DMS53 (cell line): ENCODE measurements at places on chromosomes 5 and 9.

- DNase-seq, result no peak
Measured at GRCh38 chr9:82091100-82091499, 102.5 kb downstream of the SPATA31D1 start.

GRCh38 chr9:123656565-123656964 lies 273.4 kb downstream of the DENND1A start:
- DNase-seq, result no peak

- DNase-seq, result peak; percentile 40
Measured at GRCh38 chr5:1831677-1832313, 30.6 kb downstream of the NDUFS6 start.

DNA sequence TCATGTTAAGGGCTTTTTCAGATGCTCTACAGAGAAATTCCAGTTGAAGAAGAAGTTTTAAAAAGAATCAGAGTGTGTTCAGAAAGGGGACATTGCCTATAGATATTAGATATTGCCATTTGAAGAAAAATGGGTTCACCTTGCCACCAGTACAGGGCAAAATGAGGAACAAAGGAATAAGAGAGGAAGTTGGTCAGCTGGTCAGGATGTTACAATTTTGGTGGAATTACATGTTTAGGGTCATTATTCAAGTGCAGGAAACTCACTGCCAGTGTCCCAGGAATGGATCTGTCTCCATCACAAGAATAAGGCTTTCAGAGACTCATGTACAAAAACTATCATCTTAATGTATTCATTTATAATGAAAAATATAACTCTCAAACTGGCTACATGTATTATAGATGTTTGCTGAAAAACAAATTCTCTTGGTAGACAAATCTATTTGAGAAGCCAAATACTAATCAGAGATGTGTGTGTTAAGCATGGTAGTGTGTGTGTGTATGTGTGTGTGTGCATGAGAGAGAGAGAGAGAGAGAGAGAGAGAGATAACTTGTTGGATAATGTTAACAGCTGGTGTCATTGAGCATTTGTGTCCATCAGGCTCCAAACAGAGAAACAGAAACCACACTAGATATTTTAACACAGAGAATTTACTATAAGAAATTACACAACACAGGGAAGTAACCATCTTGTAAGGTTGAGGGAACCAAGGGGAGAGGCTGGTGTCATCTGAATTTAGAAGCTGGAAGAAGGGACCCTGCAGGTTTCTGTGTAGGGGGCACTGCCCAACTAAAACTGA lies 5.0 kb upstream of the C1QTNF3 start:
- DNase-seq, result no peak

DNA sequence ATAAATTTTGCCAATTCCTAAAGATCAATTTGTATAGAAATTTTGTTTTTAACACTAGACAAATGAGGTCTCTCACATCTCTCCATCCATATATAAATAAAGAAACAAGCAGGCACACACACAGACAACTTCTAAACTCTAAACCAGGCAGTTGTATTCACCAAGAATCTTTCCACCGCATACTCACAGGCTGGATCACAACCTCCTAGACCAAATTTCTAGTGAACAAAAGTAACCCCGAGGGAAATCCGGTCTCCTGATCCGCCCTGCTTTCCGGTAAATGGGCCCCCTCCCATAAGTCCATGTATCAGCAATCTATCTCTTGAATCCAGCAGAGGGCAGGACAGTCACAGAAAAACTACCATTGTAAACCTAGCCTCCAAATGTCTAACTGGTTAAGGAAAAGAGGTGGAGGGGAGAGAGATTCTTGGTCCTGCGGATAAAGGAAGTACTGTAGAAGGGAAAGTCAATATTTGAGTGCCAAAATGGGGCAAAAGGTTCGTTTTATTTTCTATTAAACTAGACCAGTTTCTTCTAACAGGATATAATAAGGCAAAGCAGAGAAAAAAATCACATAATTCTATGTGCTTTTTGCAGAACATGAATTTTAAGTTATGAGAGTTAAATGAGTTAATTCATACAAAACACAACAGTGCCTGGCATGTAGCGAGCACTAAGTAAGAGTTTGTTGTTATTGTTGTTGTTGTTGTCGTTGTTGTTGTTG lies 4.8 kb upstream of the SMU1 start:
- peak; percentile 91 for DNase-seq

GRCh38 chr5:156647034-156647451 lies 203.1 kb upstream of the PPP1R2B start:
- no peak for DNase-seq

DNA sequence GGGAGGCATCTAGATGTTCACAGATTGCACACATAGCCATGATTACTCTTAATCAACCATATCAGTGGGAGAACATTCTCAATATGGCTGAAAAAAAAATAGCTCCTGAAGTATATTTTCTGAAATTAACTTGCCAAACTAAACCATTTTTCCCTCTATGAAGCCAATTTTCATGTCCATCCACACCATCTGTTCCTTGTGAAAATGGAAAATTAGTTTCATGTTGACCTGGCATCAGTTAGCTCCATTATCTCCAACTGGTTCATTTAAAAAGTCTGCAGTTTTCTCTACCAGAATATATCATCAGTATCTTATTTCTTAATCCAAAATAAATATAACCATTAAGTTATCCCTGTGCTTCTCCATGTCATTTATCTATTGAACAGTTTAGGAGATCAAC lies 138.8 kb upstream of the CDH10 start:
- DNase-seq, result no peak

DNA sequence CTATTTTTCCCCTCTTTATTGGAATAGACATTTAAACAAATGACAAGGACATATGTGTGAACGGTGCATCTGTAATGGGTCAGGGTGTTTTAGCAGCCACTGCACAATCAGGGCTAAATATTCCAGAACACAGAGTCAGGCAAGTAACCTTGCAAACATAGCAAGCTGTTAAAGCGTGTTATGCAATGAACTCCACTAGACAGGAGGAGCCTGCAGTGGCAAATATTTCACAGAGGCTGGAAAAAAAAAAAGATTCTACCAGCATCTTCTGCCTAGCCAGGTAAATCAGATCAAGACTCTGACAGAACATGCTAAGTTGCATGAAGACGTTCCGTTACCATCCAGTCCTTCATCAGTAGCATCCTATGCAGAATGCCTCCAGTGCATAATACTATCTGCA lies 171.8 kb downstream of the SEMA5A start:
- DNase-seq, result no peak

- DNase-seq, result peak; percentile 85
Measured at GRCh38 chr5:149371296-149371962, 7.7 kb downstream of the IL17B start.

GRCh38 chr9:107597743-107598217 lies 108.2 kb upstream of the KLF4 start:
- peak; percentile 73 for DNase-seq

GRCh38 chr5:168860503-168860902 lies 281.3 kb upstream of the PANK3 start:
- DNase-seq, result no peak

- peak; percentile 6 for DNase-seq
Measured at GRCh38 chr9:112997236-112997941, 14.6 kb downstream of the ZNF883 start.

- no peak for DNase-seq
Measured at GRCh38 chr5:10102706-10103497, 146.8 kb downstream of the ATPSCKMT start.
